ENCODE measurements at places on chromosomes 5 and 9.

- DNase-seq: no peak
Observed at GRCh38 chr9:111050819-111051218, 12.5 kb upstream of the LPAR1 start.

DNA sequence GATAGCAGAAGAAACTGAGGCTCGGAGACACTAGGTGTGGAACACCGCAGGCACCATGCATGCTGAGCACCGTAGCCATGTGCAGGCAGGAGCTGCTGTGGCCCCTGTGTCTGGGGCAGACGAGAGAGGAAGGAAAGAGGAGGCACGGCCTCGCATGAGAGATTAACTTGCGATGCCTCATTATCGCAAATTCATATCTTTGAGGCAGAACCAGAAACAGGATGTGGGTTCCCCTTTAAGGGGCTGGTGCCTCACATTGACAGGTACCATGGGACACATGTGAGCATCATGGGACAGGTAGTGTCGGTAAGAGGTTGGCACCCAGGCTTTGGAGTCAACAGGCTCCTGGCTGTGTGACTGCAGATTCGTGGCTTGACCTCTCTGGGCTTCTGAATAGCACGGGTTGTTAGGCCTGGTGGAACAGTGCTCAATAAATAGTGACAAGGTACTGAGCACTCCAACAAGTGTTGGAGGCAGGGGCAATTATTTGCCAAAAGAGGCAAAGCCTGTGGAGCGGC lies 40.8 kb downstream of the NAIF1 start:
- DNase-seq: no peak

DNA sequence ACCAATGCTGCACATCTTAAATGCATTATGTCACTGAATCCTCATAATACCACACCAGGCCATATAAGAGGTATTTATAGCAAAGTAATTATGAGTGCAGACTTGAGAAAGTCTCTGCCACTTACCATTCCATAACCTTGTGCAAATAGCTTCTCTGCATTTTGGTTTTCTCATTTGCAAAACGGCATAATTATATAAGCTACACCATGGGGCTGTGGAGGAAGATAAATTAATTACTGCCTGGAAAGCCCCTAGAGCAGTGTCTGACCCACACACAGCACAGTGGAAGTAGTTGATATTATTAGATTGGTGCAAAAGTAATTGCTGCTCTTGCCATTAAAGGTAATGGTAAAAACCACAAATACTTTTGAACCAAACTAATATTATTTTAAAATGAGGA lies 9.5 kb upstream of the IL9 start:
- no peak for DNase-seq

- no peak for DNase-seq
Observed at GRCh38 chr5:106658150-106658549, 1012.6 kb downstream of the EFNA5 start.
